ENCODE measurements at places on chromosomes 6 and 20.

GRCh38 chr20:34904202-34904621 lies 27.8 kb downstream of the ACSS2 start:
- DNase-seq, result no peak

GRCh38 chr6:145694083-145694737 lies 41.1 kb downstream of the EPM2A start:
- no peak for DNase-seq

GRCh38 chr20:51396365-51396909 lies 146.1 kb downstream of the NFATC2 start:
- no peak for DNase-seq

DNA sequence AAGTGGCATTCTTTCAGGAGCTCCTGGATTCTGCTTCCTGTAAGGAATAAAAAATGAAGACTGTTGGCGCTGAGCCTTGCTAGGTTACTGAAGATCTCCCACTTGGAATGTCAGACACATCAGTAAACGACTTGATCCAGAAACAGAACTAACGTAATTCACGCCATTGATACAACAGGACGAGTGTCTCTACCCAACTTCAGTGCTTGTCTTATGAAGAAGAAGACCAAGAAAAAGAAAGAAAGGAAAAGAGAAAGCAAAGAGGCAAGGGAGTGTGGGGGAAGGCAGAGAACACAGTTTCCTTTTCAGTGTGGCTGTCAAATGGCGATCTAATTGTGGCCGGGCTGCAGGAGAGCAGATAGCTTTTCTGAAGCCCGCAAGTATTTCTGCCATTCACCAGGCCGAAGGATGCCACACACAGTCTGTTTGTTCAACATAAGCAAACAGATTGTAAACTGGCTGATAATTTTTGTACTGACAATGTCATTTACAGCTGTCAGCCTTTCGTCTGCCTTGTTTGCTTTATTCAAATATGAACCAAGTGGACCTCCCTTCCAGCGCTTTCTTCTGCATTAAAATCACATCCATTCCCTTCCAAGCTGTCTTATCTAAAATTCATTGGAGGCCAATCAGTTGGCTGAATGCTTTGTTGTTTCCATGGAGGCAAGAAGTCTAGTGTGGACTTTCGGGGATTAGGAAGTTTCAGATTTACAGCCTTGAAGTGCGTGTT lies 180.6 kb downstream of the FOXA2 start:
- peak; percentile 67 for DNase-seq

- DNase-seq, result no peak
These were observed 616 bp downstream of the TUBB start for GRCh38 chr6:30720738-30721197.

DNA sequence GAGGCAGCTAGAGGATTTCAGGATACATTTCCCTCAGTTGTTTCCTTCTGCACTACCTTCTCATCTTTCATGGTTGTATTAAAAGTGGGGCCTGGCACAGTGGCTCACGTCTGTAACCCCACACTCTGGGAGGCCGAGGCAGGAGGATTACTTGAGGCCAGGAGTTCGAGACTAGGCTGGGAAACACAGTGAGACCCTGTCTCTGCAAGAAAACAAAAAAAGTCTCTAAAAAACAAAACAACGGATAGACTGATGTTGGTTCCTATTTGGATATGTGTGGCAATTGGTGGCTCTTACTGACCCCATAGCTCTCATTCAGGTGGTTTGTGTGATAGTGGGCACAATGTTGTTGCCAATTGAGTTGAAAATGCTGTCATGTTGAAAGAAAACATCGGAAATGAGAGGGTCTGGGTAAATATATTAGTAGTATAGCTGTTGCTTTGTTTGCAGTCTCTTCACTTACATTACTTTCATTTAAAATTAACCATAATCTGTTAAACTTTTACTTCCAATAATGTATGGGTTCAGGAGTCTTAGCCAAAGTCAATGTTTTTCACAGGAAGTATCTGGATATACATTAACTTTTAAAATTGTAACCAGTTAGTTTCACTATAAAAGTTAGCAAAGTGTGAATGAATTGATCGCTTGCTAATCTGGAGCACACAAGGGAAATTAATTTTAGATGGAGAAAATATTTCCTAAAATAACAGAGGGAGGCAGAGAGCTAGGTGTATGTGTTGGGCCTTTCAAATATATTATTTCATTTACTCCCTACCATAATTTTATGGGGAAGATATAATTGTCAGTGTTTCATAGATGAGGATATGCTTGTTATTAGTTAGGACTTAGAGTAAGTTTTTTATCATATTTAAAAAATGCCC lies 31.1 kb downstream of the UTRN start:
- DNase-seq, result no peak

- DNase-seq, result no peak
These were observed 76.4 kb upstream of the BHLHE23 start for GRCh38 chr20:63082939-63083735.

DNA sequence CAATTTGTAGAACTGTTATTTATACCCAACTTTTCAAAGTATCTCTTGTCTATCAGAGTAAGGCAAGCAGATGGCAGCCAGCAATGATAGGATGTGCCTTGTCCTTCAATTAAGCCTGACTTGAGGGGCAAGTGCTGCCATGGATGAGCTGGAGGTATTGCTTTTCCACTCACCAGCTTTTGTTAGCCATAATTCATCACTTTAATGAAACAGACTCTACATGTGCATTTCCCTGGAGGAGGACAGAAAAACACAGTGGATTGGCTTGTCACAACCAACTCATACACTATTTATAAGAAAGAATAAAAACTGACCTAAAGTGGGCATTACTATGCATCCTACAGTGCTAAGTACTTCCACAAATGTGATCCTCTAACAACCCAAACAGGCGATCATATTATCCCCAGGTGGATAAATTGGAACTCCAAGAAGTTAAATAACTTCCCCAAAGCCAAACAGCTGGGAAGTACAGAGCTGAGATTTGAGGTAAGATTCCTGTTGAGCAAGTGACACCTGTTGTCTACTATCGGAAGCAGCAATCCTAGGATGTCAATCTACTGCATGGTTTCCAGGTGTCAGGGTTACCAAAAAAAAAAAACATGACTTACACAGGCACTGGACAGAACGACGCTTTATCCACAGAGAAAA lies 73.9 kb upstream of the NRSN1 start:
- DNase-seq, result no peak

DNA sequence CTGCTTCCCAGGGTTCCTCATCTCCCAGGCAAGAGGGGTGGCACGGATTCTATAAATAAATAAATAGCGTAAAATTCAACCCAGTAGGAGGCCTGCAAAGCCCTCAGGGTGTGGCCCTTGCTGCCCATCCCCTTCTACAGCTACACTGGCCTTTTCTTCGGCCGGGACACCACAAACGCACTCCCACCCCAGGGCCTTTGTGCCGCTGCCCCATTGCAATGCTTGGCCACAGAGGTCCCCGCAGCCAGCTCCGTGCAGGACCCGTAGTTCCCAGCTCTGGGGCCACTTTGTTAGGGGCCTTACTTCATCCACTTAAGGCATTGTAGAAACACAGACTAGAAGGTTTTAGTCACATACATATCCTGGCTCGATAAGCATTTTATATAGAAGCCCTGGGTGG lies 151.2 kb downstream of the ERMARD start:
- no peak for DNase-seq

GRCh38 chr6:39197521-39197920 lies 31.8 kb downstream of the KCNK5 start:
- DNase-seq, result peak; percentile 19

Measured in LNCaP clone FGC (cell line).